Uterus (tissue), 4 donors: ENCODE measurements at places on chromosomes 13 and 19. TPM values are rescaled to one million over a fixed set of nuclear protein-coding genes. Genes with fewer than 3 reads are reported as not detected.
A peak's percentile ranks its signal among the peaks of the same experiment; 100 is the strongest.

GRCh38 chr13:86870444-86870843 lies 800.7 kb upstream of the SLITRK5 start:
- H3K4me1 ChIP-seq: no peaks in the 10 kb centered on the region
- H3K4me3 ChIP-seq: no peak overlapping the region
- no peak overlapping the region for H3K27ac ChIP-seq
- no peaks in the 10 kb centered on the region for H3K36me3 ChIP-seq
- DNase-seq: no peak
- no peaks in the 10 kb centered on the region for H3K27me3 ChIP-seq

DNA sequence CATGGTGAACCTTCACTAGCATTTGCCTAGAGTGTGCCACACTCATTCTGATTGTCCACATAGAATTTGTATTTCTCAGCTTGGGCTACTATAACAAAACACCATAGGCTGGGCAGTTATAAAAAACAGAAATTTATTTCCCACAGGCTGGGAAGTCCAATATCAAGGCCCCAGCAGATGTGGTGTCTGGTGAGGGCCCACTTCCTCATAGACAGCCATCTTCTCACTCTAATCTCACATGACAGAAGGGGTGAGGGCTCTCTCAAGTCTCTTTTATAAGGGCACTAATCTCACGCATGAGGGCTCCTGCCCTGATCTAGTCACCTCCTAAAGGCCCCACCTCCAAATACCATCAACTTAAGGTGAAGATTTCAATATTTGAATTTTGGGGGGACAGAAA lies 53.6 kb downstream of the LRRC63 start:
- no peaks in the 10 kb centered on the region for H3K36me3 ChIP-seq
- H3K27ac ChIP-seq: no peak overlapping the region
- DNase-seq: no peak
- no peaks in the 10 kb centered on the region for H3K4me1 ChIP-seq

DNA sequence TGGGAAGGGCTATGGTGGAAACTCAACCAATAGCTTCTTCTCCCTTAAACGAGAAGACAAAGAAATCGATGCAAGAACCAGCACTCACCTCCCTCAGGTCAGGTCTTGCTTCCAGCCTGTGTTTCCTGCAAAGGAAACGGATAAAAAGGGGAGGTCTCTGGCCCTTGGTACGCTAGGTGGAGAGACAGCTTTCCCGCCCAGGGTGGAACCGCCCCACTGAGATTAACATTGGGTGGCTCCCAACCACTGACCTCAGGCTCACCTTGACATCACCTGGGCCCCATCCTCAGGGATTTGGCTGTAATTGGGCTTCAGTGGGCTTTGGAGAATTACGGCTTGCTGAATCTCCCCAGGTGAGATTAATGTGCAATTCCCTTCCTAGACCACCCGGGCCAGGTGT lies at the start of gene NLRP7:
Gene NLRP7, minus strand, starts transcription at position 150 of the 400 bp plus-strand sequence.
- no peak for DNase-seq
- H3K36me3 ChIP-seq: no peaks in the 10 kb centered on the region
- no peaks in the 10 kb centered on the region for H3K27me3 ChIP-seq

DNA sequence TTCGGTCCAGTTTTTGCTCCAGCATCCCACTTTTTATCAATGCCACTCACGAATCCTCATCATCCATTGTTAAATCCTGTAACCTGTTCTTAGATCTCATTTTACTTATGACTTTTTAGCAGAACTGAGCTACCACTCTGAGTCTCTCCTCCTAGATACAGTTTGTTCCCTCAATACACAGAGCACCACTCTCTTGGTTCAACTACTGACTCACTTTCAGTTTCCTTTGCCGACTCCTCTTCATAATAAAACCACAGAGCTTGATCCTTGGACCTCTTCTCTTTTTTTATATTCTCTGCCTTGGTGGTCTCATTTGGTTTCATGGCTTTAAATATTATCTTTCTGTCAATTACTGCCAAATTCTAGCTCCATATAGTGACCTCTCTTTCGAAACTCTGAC lies 150.3 kb downstream of the SLITRK5 start:
- no peak overlapping the region for H3K27ac ChIP-seq
- DNase-seq: no peak
- no peak overlapping the region for H3K4me3 ChIP-seq
- H3K36me3 ChIP-seq: no peaks in the 10 kb centered on the region
- no peaks in the 10 kb centered on the region for H3K27me3 ChIP-seq

DNA sequence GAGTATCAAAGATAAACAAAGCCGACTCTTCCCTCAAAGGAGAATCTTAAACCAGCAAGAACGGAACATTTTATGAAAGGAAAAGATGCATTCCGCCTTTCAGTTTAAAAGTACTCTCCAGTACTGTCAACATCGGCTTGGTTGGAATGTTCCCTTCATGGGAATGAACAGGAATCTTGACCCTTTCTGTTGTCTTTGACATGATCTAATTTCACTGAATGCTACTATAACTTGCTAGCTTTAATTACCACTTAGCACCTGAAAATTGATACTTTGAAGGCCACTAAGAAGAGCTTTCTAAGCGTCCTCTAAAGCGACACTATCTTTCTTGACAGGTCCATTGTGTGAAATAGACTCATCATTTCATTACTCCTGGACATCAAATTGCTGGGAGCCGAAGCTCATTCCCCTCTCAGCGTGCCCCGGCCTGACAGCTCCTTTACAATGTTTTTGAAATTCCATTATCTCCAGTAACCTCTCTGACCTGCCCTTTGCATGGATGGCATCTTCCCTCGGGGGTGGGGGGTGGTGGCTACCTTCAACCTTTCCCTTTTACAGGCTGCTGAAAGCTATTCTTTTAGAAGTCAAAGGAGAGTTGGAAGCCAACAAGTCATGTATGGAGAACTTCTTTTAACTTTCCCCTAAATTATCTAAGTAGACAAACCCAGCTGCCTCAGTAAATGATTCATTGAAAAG lies 67.9 kb downstream of the EFNB2 start:
- H3K36me3 ChIP-seq: no peaks in the 10 kb centered on the region
- H3K27ac ChIP-seq: no peak overlapping the region
- no peaks in the 10 kb centered on the region for H3K27me3 ChIP-seq
- no peak for DNase-seq
- H3K4me3 ChIP-seq: no peak overlapping the region
- no peaks in the 10 kb centered on the region for H3K4me1 ChIP-seq

GRCh38 chr13:102904408-102904862 lies 58.6 kb downstream of the ERCC5 start:
- no peaks in the 10 kb centered on the region for H3K4me1 ChIP-seq
- H3K27ac ChIP-seq: no peak overlapping the region
- H3K36me3 ChIP-seq: no peaks in the 10 kb centered on the region
- no peaks in the 10 kb centered on the region for H3K27me3 ChIP-seq
- no peak for DNase-seq

DNA sequence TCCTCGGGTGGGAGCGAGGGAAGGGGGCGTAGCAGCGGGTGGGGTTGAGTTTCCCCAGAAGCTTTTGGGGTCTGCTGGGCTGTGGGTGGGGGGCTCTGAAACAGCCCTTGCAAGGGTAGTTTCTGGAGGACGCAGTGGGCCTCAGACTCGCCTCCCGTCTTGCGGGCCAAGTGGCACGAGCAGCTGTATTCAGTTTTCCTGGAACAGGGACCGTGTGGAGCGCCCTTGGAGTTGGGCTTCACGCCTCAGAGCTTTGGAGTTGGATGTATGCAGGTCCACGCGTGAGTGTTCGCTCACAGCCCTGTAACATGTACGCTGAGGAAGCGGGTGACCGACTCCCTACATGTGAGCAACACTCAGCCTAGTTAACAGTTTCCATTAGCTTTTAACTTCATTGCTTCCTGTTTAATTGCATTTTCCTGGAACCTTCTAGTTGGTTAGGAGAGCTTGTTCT lies 603 bp downstream of the TM9SF2 start:
- peak overlapping the region; percentile 100 for H3K4me3 ChIP-seq
- no peaks in the 10 kb centered on the region for H3K27me3 ChIP-seq
- peak overlapping the region; percentile 88 for H3K27ac ChIP-seq
- H3K36me3 ChIP-seq: no peaks in the 10 kb centered on the region
- peaks cover 6% of the 10 kb centered on the region for H3K4me1 ChIP-seq
- no peak for DNase-seq

GRCh38 chr13:74683411-74683810 lies 549.2 kb upstream of the KLF12 start:
- no peak overlapping the region for H3K4me3 ChIP-seq
- no peaks in the 10 kb centered on the region for H3K27me3 ChIP-seq
- DNase-seq: no peak
- H3K4me1 ChIP-seq: no peaks in the 10 kb centered on the region

- no peak for DNase-seq
- no peak overlapping the region for H3K4me3 ChIP-seq
- H3K36me3 ChIP-seq: no peaks in the 10 kb centered on the region
These were observed 45.4 kb downstream of the PEPD start for GRCh38 chr19:33476151-33476707.

SOX1 gene
- not detected for total RNA-seq

KEAP1 gene
- total RNA-seq: 127 TPM

ZNF44 gene
- 5.0 TPM for total RNA-seq

ZNF468 gene
- 58.1 TPM for total RNA-seq

ZNF285 gene
- total RNA-seq: 13.5 TPM

DHDH gene
- 0.95 TPM for total RNA-seq

HCN2 gene
- total RNA-seq: not detected
